ENCODE measurements at places on chromosomes 1 and 21. TPM values are rescaled to one million over a fixed set of nuclear protein-coding genes. Genes with fewer than 3 reads are reported as not detected.

ACBD6 gene
- 41.7 TPM for total RNA-seq

PTPN22 gene
- 0.33 TPM for total RNA-seq

C1orf226 gene
- 2.0 TPM for total RNA-seq

HHIPL2 gene
- 0.13 TPM for total RNA-seq

NUF2 gene
- total RNA-seq = 37.0 TPM

Data from mesangial cell (primary cell).